ENCODE measurements at places on chromosomes 13 and 19. TPM values are rescaled to one million over a fixed set of nuclear protein-coding genes. Genes with fewer than 3 reads are reported as not detected.

DNA sequence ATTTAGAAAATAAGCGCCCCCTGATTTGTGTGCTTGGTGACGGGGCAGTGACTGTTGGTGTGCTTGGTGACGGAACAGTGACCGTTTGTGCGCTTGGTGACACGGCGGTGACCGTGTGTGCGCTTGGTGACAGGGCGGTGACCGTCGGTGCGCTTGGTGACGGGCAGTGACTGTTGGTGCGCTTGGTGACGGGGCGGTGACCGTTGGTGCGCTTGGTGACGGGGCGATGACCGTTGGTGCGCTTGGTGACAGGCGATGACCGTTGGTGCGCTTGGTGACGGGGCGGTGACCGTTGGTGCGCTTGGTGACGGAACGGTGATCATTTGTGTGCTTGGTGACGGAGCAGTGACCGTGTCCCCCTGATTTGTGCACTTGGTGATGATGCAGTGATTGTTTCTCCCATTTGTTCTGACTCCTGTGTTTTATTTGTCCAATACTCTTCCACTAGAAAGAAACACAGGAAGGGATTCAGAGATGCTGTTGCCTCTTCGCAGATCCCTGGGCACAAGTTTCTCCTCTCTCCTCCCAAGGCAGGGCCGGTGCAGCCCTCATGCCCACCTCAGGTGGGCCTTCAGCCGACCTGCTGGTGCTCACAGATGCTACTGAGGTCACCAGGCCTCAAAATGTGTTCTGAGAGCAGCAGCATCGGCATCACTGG, 128.3 kb downstream of the ATP11A start:
- no peaks in the 10 kb centered on the region for H3K27me3 ChIP-seq
- no peak for DNase-seq
- H3K36me3 ChIP-seq, result peaks cover 25% of the 10 kb centered on the region
- H3K4me3 ChIP-seq, result no peak overlapping the region
- H3K27ac ChIP-seq, result no peak overlapping the region
- no peaks in the 10 kb centered on the region for H3K4me1 ChIP-seq

- no peak overlapping the region for H3K27ac ChIP-seq
- H3K4me1 ChIP-seq, result peaks cover 18% of the 10 kb centered on the region
- H3K27me3 ChIP-seq, result peaks cover 27% of the 10 kb centered on the region
- no peaks in the 10 kb centered on the region for H3K36me3 ChIP-seq
- no peak overlapping the region for H3K4me3 ChIP-seq
These were observed 1.7 kb downstream of the KLF5 start for GRCh38 chr13:73060251-73061160.

DNA sequence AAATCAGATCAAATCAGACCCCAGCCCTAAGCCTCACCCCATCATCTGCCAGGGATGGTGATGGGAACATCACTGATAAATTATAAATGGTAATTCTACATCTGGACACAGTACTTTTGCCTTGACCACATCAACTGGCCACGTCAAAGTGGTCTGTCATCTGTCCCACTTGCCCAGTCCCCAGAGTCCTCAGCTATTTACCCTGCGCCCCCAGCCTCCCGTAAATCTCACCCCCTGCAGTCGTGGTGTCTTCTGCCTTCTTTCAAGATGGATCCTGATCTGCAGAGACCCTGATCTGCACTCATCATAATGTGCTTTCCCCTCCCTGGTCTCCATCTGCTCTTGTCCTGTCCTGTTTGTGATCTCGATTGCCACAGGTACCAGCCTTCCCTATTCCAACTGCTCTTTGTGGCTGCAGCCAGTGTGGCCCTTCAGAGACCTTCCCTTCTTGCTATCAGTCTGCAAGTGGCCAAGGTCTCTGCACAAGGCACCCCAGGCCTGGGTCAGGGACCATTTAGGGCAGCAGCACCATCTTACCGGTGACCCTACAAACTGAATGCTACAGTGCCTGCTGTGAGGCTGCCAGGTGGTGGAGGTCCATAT, 26.7 kb upstream of the POP4 start:
- no peak for DNase-seq
- no peaks in the 10 kb centered on the region for H3K36me3 ChIP-seq
- H3K4me3 ChIP-seq, result no peak overlapping the region
- no peak overlapping the region for H3K27ac ChIP-seq
- no peaks in the 10 kb centered on the region for H3K4me1 ChIP-seq
- H3K27me3 ChIP-seq, result no peaks in the 10 kb centered on the region

Gene ZNF555
- polyA plus RNA-seq, result 1.8 TPM

GRCh38 chr19:28905996-28906395, 307.0 kb downstream of the UQCRFS1 start:
- no peak for DNase-seq
- no peaks in the 10 kb centered on the region for H3K27me3 ChIP-seq
- H3K4me1 ChIP-seq, result no peaks in the 10 kb centered on the region
- no peak overlapping the region for H3K27ac ChIP-seq

GRCh38 chr19:48881741-48882657, 9.8 kb downstream of the PPP1R15A start:
- H3K4me3 ChIP-seq, result no peak overlapping the region
- H3K36me3 ChIP-seq, result peaks cover 15% of the 10 kb centered on the region
- H3K4me1 ChIP-seq, result peaks cover 18% of the 10 kb centered on the region
- no peak overlapping the region for H3K27ac ChIP-seq

Gene ZNF552
- polyA plus RNA-seq, result 6.7 TPM

DNA sequence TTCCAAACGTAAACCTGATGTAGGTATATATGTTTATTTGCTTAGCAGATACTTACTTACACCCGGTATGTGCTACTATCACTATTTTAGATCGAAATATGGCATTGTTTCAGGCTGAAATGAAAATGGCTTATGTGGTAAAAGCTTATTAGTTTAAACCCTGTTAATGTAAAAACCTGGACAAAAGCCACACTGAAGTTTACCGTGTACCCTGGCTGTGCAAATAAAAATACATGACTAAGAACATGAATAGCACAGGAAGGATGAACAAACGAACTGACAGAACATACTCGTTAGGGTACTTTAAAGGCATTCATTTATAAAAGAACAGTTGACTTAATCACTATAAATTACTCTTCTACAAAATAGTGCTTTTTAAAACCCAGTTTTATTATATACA, 6.6 kb downstream of the CLDN10 start:
- H3K27me3 ChIP-seq, result peaks cover 16% of the 10 kb centered on the region
- no peak overlapping the region for H3K4me3 ChIP-seq
- peaks cover 2% of the 10 kb centered on the region for H3K4me1 ChIP-seq

Gene LILRB4
- 2.8 TPM for polyA plus RNA-seq

DNA sequence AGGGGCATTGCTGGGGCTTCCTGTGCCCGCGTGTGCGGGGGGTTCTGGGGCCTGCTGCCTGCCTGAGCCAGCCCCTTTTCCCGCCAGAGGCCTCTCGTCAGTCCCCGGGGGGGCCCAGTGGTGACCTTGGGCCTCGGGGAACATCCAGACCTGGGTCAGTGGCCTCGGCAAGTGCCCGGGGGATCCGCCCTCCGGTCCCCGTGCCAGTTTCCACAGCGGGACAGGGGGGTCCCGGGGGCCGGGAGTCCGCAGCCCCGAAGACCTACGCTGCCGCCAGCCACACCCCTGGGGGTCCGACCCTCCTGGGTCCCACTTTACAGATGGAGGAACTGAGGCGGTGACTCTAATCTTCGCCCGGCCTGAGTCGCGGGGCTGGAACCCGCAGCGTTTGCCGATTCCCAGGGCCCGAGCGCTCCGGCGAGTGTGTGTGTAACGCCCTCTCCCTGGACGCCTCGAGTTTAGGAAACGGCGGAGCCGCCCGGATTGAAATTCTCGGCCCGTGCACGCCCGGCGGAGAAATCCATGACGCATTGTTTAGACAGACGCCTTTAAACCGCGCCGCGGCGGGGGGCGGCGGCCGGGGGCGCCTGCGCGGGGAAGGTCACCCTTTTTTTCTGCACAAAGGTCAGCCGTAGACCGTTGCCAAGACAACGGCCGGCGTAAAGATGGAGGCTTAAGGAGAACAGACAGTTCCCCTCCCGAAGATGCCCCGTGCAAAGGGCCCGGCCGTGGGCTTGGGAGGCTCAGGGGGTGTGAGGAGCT, 39.3 kb downstream of the EFNA2 start:
- peaks cover 9% of the 10 kb centered on the region for H3K27me3 ChIP-seq
- H3K36me3 ChIP-seq, result no peaks in the 10 kb centered on the region
- H3K4me1 ChIP-seq, result peaks cover 12% of the 10 kb centered on the region
- H3K27ac ChIP-seq, result no peak overlapping the region
- peak; percentile 42 for DNase-seq

DNA sequence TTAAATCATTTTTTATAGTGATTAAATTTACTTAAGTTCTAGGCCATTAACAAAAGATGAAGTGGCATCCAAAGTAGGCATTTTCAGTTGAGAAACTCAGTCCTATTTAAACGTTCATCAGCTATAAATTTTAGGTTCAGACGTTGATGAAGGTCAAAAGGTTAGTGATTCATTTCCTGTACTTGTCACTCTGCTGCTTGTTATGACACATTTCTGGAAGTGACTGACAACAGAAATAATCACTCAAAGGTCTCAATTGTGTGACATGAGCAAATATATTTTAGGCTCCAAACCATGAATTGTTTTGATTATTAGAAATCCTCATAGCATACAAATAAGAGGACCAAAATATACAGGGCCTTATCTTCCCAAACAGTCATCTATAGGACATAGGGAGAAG, 10.3 kb upstream of the EDNRB start:
- no peaks in the 10 kb centered on the region for H3K36me3 ChIP-seq
- DNase-seq, result no peak
- no peaks in the 10 kb centered on the region for H3K27me3 ChIP-seq
- no peaks in the 10 kb centered on the region for H3K4me1 ChIP-seq
- H3K4me3 ChIP-seq, result no peak overlapping the region
- no peak overlapping the region for H3K27ac ChIP-seq

DNA sequence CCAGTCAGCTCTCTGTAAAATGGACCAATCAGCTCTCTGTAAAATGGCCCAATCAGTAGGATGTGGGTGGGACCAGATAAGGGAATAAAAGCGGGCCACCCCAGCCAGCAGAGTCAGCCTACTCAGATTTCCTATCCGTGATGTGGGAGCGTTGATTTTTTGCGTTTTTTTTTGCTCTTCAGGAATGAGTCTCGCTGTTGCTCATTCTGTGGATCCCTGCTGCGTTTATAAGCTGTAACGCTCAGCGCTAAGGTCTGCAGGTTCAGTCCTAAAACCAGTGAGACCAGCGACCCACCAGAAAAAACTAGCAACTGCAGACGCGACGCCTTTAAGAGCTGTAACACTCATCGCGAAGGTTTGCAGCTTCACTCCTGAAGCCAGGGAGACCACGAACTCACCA, 435.7 kb downstream of the SLITRK6 start:
- no peak overlapping the region for H3K27ac ChIP-seq
- no peaks in the 10 kb centered on the region for H3K27me3 ChIP-seq
- no peaks in the 10 kb centered on the region for H3K4me1 ChIP-seq
- no peak for DNase-seq

GRCh38 chr13:113774177-113775107, 15.4 kb downstream of the TMEM255B start:
- no peaks in the 10 kb centered on the region for H3K27me3 ChIP-seq
- H3K4me3 ChIP-seq, result no peak overlapping the region
- no peak overlapping the region for H3K27ac ChIP-seq

- DNase-seq, result no peak
- no peak overlapping the region for H3K4me3 ChIP-seq
- H3K4me1 ChIP-seq, result no peaks in the 10 kb centered on the region
- H3K36me3 ChIP-seq, result no peaks in the 10 kb centered on the region
These were observed 365.5 kb downstream of the UQCRFS1 start for GRCh38 chr19:28847468-28847867.

GRCh38 chr19:46269101-46269500, 27.7 kb upstream of the HIF3A start:
- H3K27ac ChIP-seq, result no peak overlapping the region
- H3K4me3 ChIP-seq, result no peak overlapping the region
- DNase-seq, result no peak

Gene SIX5
- 1.5 TPM for polyA plus RNA-seq

Gene KIR2DL3
- 0.07 TPM for polyA plus RNA-seq

Gene IL4I1
- polyA plus RNA-seq, result 0.71 TPM

- H3K36me3 ChIP-seq, result no peaks in the 10 kb centered on the region
- peaks cover 5% of the 10 kb centered on the region for H3K4me1 ChIP-seq
- no peak overlapping the region for H3K4me3 ChIP-seq
- DNase-seq, result no peak
- no peaks in the 10 kb centered on the region for H3K27me3 ChIP-seq
These were observed 84.2 kb downstream of the AKAP11 start for GRCh38 chr13:42356184-42356575.

DNA sequence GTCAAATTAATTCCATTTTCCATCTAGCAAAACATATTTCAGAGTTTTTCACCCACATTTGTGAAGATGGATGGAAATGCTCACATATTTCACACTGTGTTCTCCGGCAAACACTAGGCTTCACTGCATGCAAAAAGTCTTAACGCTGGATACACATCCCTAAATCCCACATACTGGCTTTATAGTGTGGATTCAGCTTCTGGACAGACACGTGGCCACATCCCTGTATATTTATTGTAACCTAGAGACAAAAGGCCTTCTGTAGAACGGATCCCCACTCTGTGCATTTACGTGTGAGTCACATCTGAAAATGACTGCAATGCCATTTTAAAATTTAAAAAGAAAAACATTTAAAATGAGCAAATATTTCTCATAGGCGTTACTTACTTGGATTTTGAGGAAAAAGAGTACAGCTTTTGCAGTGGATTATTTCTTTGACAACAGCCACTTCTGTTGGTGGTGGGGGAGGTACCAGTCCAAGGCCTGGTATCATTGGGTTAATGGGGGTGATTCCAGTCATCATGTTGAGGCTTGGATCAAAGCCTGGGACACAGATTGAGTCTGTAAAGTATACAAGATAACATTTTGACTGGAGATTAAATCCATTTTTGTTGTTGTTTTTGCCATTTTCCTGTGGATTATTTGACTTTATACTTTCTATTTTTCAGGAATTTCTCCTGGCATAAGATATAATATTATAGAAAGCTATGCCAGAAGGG, 337.7 kb downstream of the DNAJC15 start:
- no peak overlapping the region for H3K4me3 ChIP-seq
- H3K27me3 ChIP-seq, result no peaks in the 10 kb centered on the region
- no peaks in the 10 kb centered on the region for H3K4me1 ChIP-seq
- DNase-seq, result no peak

DNA sequence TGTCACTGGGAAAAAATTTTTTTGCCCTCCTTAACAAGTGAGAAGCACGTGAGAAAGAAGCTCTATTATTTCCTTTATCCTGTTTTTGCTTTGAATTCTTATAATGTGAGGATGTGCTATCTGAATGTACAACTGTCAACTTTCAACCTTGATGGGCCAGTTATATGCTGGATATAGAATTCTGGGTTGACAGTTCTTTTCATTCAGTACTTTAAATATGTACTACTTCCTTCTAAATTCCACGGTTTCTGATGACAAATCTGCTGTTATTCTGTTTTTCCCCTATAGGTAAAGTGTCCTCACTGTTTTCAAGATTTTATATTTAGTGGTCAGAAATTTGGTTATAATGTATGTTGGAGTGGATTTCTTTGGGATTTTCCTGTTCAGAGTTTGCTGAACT, 29.9 kb downstream of the ZDHHC20 start:
- DNase-seq, result no peak
- no peak overlapping the region for H3K4me3 ChIP-seq
- H3K27ac ChIP-seq, result no peak overlapping the region
- no peaks in the 10 kb centered on the region for H3K27me3 ChIP-seq
- peaks cover 2% of the 10 kb centered on the region for H3K36me3 ChIP-seq
